ENCODE measurements at places on chromosomes 12 and 14.

DNA sequence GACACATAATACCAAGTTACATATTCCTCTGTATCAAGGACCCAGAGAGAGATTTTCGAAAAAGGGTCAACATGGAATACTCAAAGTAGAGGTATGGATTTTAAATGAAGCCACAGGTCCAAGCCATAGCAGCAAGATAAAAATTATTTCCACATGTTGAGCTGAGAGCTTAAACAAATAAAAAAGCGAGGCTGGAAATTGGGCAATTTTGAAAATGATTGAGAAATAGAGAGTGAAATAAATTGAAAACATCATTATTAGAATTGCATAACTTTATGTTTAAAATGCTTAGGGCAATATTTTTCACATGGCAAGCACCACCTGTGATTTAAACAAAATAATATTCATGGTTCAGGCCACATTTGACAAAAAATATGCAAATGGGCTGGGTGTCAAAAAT, 1251.0 kb upstream of the USP15 start:
- peak; percentile 2 for DNase-seq

DNA sequence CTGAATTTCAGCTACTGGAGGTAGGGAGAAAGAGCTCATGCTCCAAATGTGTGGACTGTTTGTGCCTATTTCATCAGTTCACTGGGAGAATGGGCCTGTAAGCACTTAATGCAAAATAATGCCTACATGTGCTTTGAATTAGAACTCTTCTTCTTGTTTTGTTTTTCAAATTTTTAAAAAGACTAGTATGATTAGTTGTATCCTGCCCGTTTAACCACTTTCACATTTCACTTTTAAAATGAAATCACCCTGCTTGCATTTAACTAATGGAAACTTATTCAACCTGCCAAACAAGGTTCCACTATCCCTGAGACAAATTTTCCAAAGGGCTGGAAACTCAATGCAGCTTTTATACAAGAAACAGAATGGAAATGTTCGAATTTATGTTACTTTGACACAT, 79.7 kb downstream of the SAMD4A start:
- DNase-seq = no peak

DNA sequence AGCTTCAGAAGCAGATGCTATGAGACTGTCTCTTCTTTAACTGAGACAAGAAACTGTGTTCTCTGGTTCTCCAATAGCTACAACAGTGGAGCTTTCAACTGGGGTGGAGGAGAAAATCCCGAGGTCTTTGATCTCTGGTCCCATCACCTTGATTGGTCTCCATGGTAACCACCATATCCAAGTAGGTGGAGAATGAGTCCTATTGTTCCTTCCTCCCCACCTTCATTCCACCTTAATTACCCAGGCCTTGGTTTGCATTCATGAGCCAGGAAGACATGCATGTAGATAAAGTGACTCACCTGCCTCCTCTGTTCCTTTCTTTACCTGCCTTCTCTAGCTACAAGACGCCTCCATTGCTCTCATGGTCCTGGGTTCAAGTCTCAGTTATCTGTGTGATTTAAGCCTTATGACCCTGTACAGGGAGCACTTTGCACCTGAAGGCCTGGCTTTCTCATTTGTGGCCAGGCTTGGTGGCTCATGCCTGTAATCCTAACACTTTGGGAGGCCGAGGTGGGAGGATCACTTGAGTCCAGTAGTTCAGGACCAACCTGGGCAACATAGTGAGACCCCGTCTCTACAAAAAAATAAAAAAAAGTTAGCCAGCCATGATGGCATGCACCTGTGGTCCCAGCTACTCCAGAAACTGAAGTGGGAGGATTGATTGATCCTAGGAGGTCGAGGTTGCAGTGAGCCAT, 157.7 kb upstream of the TBX3 start:
- no peak for DNase-seq

DNA sequence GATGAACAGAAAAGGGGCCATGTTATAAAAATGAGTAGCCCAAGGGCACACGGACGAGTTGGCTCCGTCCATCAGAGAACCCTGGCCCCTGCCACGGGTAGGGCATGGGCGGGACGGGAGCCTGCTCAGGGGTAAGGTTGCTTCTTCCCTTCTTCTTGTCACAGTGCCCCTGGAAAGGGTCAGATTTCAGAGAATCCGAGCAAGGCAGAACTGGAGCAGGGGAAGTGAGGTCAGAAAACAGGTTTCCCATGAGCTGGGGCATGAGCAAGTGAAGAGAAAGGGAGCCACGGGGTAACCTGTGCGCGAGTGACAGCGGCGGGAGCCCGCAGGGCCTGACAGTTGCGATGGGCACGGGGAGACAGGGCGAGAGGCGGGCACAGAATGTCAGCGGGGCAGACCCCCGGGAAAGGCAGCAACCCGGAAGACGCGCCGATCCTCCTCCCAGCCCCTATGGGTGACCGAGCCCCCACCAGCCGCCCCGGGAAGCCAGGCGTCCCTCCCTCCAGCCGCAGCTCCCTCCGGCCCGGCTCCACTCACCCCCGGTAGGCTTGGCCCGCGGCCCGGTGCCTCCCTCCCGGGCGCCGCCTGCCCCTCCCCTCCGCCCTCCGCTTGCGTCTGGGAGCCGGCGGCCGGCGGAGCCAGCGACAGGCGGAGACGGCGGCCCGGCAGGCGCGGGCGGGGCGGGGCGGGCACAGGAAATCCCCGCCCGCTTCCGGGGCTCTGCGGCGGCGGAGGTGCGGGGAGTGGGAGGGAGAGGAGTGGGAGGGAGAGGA, at the start of gene ZNF641:
TSS of gene ZNF641 (minus strand) at position 671 of the 773 bp plus-strand sequence. CDS start 2,829 bp downstream, outside the sequence.
- peak; percentile 72 for DNase-seq

DNA sequence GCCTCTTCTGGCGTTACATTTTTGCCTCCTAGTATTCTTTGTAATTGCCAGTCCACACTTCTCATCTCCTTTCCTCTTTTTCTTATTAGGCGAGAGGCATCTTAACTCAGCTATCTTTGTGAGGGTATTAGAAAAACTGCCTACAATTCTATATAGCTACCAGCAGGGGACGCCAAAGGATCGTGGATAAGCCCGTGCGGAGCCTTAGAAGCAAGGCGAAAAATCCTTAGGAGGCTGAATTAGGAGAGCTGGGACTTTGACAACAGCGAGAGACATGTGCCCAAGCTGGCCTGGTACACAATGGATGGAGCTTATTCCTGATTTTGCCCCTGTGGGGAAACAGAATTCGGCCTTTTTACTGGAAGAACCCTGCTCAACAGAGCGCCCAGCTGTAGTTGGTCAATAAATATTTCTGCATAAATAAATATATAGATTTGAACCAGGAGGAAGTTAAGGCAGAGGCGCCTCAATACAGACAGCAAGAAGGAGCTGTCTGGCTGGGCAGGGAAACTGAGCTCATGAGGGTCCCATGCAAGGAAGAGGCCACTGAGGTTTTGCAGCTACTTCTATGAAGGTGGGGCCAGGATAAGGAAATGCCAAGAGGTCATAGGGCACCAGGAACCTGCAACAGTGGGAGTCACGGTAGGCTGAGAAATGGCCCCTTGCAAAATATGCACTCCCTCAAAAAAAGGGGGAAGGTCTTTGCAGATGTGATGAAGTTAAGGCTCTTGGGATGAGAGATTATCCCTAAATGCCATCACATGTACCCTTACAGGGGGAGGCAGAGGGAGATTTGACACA, 14.6 kb upstream of the RBM19 start:
- peak; percentile 85 for DNase-seq

DNA sequence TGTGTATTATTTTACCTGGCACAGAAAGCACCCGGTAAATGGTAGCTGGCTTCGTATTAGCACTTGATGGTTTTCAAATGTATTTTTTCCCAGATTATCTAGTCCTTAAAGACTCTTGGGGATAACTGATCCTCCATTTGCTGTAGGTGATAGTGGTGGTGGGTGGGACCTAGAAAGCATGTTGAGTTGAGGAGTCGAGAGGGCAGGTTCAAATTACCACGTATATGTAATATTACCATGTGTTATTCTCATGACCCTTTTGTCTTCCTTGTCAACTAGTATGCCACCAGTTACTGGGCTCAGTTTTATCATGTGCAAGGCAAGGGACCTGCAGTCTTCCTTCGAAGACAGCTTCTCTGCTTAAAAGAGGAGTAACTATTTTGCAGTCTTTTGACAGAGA, 1.8 kb downstream of the GLRX5 start:
- DNase-seq = no peak

DNA sequence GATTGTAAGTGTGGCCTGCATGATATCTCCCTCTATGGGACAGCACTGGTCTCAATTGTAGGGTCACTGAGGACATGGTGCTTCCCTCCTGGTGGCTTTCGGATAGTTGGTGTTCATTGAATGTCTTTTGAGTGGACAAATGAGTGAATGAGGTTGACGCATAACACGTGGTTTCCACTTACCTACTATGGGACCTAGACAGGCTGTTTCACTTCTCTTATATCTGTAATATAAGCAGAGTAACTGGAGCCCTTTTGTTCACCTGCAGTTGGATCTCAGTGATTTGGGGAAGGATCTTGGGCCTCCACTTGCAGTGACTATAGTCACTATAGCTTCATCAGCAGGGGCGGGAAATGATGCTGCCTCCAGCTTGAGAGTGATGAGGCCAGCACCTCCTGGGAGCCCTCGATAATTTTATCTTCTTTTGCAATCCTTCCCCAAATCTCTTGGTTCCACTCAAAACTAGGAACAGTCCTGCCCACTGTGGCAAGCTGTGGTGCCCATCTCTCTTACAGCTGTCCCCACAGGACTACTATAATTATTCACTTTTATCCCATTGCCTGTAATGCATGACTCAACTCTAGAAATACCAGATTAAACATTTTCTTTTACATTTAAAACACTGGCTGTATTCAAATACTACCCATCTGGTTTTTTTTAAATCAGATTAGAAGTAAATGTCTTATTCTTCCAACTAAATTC, 242.9 kb downstream of the CHST11 start:
- DNase-seq = no peak

- peak; percentile 95 for DNase-seq
Measured at GRCh38 chr14:99910337-99911309, 117.4 kb downstream of the EML1 start.

Measured in choroid plexus epithelial cell (primary cell).